Stimulated activated CD8-positive, alpha-beta memory T cell treated with anti-CD3 and anti-CD28 coated beads, Interleukin-4, amount 100 ng/mL, for 4 hours (primary cell): ENCODE measurements at places on chromosomes 4 and X.
A peak's percentile ranks its signal among the peaks of the same experiment; 100 is the strongest.

- DNase-seq: no peak
Observed at GRCh38 chr4:23374259-23374658, 515.6 kb downstream of the PPARGC1A start.

GRCh38 chr4:55312489-55313101, 33.4 kb upstream of the SRD5A3 start:
- no peak for DNase-seq

DNA sequence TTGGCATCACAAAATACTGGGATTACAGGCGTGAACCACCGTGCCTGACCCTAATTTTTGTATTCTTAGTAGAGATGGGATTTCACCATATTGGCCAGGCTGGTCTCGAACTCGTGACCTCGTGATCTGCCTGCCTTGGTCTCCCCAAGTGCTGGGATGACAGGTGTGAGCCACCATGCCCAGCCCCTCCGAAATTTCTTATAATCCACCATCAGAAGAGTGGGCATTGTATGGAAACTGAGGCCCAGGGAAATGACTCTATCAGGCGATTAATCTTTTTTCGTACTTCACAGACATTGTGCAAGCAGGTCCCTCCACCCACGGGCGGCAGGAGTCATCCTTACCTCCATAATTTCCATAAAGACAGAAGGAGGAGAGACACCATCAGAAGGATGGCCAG, 16.0 kb downstream of the CRLF2 start:
- DNase-seq: no peak

DNA sequence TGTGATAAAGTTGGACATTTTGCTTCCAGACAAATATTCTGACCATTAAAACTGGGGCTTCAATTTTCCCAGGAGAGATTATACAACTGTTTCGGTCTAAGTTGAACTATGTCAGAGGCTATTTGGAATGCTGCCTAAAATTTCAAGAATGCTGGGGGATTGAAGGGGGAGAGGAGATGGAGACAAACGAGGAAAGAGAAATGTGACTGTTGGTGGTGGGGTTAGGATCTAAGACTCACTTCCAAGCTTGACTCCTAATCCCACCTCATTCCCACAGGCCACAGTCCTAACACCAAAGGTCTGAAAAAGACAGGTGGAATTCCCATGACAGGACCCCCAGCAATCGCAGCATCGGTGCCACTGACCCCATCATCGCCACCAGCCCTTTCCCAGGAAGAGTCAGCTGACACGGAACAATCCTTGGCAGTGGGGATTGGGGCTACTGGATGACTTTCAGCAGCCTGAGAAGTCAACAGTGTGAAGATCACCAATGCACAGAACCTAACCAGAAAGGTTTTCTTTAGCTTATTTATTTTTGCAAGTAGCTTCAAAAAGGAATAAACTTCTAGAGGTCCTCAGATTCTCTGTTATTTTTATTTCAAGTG, 74.0 kb upstream of the PRSS48 start:
- DNase-seq: no peak

GRCh38 chr4:134935320-134935719, 733.7 kb upstream of the PABPC4L start:
- DNase-seq: no peak

- no peak for DNase-seq
Observed at GRCh38 chrX:39891781-39892180, 206.0 kb downstream of the BCOR start.

DNA sequence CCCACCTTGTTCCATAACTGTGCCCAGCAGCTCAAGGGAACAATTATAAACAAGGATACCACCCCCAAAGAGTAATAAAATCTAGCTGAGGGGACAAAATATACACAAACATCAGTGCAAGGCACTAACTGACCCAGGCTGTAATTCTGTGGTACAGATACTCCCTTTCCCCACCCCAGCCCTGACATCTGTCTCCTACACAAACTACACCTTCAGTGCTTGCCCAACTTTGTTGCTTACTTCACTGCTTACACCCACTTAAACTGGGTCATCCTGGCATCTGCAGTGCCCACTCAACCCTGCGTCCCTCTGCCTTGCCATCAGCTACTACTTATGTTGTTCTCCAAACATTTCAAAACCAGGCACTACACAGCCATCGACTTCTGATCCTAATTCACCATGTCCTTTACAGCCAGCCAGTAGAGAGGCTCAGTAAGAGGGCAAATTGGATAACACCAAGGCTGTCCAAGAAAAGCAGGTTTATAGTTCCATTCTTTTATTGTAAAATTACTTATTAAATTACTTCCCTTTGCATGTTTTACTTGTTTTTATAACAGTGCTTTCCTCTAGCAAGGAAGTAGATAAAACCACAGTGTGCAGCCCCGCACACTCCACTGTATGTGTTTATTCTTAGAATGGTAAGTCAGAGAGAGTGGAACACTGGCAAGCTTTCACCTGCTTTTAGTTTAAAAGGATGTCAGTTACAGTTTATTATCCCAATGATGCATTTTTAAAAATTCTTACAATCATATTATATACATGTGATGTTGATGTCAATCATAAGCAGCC, 149.6 kb downstream of the INPP4B start:
- no peak for DNase-seq

DNA sequence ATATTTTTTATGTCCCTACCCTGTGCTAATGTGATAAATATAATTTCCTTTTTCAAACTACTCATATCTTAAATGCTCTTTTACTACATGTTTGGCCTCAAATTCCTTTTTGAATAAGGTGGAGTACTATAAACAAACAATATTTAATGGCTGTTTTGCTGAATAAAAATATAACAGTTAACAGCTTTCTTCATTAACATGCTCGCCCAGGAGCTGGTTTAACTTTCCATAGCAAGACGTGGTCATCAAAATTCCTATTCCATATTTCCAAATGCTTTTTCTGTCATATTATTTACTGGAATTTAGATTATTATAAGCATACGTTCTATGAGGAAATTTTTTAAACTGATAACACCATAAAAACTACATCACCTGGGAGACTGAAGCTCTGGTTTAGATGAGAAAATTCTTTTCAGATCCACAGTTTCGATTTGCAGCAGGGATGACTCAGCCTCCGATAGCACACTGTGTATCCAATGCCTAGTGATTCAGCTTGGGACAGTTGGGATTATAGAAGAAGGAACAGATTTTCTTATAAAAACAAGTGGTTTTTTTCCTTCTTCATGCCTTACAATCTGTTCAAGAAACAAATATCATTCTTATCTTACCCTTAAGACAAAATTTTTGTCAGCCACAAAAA, 129.1 kb downstream of the FBXO8 start:
- DNase-seq: no peak

- DNase-seq: peak; percentile 73
Observed at GRCh38 chrX:103687073-103687695, 685 bp upstream of the MORF4L2 start.

DNA sequence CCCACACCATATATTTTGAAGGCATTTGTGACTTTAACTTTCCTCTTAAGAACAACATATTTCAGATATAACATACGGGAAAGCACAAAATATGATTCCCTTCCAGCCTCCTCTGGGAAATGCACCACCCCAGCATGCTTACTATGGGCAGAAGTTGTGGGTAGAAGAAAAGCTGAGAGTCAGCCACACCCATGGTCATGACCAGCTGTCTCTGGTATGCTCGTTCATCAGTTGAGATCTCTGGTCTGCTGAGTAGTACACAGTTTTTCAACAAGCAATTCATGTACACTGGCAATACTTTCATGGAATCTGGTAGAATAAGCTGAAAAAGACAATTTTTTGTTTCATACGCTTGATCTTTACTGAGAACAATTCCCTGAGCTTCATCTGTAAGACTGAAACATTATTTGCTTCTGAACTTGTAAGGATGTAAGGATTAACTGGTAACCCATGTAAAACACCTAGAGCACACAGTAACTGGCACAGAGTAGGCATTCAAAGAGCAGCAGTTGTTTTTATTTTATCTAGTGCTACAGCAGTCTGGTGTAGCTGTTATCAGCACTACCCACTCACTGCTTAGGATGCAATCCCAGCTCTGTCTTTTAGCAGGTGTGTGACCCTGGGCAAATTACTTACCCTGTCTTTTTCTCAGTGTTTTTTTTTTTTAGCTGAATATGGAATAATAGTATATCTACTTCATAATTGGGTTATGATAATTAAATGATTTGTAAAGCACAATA, 47.6 kb downstream of the METTL14 start:
- DNase-seq: no peak

GRCh38 chr4:181418496-181418895, 824.7 kb upstream of the TENM3 start:
- no peak for DNase-seq

DNA sequence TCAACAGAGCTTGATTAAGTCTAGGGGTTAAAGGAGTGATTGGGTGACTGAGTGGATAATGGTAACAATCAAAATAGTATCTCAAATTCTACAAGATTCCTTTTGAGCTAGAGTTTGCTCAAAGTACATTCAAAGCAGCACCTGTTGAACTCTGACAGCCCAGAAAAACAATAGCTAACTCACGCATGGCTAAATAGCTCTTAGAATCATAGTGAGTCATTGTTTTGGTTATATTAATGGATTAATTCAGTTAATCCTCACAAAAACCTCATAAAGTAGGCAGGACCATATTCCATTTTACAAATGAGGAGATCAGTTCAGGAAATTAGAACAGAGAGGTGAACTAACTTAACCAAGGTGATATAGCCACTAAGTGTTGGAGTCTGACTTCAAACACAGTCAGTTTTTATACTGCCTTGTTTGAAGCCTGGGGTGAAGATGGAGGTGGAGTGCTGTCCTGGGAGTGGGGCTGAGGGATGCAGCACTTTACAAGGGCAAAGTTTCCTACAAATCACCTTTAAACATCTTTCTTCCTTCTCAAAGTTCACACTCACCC, 35.9 kb upstream of the PPM1K start:
- no peak for DNase-seq

- no peak for DNase-seq
Observed at GRCh38 chrX:110665223-110666002, 130.2 kb downstream of the CHRDL1 start.

DNA sequence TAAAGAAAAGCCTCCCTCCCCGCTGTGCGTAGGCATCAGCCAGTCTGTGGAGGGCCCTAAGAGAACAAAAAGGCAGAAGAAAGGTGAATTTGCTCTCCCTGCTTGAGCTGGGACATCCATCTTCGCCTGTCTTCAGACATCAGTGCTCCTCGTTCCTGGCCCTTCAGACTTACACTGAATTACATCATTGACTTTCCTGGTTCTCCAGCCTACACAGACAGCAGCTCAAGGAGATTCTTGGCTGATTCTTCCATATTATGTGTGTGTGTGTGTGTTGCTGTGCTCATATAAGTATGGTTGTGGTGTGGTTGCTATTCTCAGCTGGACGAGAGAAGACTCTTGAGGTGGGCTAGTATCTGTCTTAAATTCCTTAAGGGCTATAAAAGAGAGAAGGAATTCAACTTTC, 35.5 kb upstream of the CD99L2 start:
- no peak for DNase-seq

- DNase-seq: no peak
Observed at GRCh38 chr4:41655177-41655576, 93.3 kb downstream of the PHOX2B start.

GRCh38 chr4:138053641-138054301, 188.4 kb downstream of the SLC7A11 start:
- DNase-seq: no peak
